ENCODE measurements at places on chromosomes 1 and 21. TPM values are rescaled to one million over a fixed set of nuclear protein-coding genes. Genes with fewer than 3 reads are reported as not detected.

CYP4A22 gene
- not detected for total RNA-seq

C1orf115 gene
- 3.6 TPM for total RNA-seq

DDR2 gene
- 158 TPM for total RNA-seq

OR2M2 gene
- total RNA-seq: not detected

PKLR gene
- total RNA-seq: not detected

IRF6 gene
- 0.09 TPM for total RNA-seq

CFHR4 gene
- not detected for total RNA-seq

WDR64 gene
- not detected for total RNA-seq

NBPF12 gene
- 2.7 TPM for total RNA-seq

CSMD2 gene
- total RNA-seq: 0.58 TPM

KIF26B gene
- total RNA-seq: 11.6 TPM

SPATA17 gene
- 5.0 TPM for total RNA-seq

LRRC53 gene
- not detected for total RNA-seq

CFAP45 gene
- total RNA-seq: 0.12 TPM

COL24A1 gene
- total RNA-seq: 0.23 TPM

APCS gene
- total RNA-seq: not detected

All from pericardium fibroblast (primary cell).